Activated CD4-positive, CD25-positive, alpha-beta regulatory T cell (primary cell): ENCODE measurements at places on chromosomes 11 and 22.

DNA sequence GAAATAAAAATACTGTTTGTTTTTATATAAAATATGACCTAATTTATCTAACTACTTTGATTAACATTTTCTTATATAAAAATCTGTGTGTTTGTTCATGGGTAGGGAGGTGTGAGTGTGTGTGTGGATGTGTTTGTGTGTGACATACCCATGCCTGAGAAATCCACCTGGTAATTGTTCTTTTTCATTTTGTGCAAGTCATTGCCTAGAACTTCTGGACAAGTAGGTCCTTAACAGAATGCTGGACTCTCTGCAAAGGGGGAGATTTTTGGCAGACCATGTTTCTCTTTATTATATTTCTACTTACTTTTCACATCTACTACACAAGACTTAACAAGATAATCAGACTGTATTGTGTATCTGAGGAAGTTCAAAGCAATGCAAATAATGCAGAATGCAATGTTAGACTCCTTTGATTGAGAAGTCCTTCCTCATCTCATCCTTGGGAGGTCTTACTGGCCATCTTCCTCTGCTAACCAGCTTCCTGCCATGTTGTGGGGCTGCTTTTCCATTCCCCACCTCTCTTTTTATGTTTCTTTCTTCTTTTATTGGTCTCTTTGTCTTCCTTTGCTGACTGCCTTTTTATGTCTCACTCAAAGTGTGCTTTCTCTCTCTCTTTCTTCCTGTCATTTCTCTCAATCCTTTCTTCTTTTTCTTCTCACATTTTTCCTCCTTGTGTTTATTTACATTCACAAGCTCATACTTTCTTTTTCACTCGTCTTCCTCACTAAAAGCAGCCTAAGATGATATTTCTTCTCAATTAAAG lies 1017.0 kb upstream of the CNTN5 start:
- no peak for DNase-seq

DNA sequence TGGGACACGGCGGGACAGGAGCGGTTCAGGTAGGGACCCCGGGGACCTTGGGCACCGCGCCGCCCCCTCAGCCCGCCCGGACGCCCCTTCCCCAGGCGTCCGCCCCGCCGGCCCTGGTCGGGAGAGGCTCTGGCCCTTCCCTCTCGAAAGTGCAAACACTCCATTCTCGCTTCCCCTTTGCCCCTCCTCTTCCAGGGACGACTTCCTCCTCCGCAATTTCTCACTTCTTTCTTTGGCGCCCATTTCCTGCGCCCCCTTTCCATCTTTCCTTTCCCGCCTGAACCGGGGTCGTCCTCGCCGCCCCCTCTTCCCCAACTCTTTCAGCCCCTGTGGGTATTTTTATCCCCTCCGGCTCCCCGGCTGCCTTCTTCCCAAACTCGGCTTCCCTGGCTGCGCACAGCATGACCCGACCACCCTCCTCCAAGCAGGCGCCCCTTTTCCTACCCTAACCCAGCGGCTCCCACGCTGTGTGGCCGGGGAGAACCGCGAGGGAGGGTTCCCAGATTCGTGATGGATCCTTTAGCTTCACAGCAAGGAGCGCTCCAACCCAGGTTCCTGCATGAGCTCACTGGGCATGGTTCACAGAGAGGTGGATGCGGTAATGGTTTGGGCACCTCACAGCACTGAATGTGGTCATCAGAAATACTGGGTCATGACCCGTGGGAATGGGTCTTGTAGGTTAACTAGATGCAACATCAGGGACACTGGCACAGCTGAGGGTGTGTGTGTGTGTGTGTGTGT lies 689 bp downstream of the RAB39A start:
- no peak for DNase-seq

DNA sequence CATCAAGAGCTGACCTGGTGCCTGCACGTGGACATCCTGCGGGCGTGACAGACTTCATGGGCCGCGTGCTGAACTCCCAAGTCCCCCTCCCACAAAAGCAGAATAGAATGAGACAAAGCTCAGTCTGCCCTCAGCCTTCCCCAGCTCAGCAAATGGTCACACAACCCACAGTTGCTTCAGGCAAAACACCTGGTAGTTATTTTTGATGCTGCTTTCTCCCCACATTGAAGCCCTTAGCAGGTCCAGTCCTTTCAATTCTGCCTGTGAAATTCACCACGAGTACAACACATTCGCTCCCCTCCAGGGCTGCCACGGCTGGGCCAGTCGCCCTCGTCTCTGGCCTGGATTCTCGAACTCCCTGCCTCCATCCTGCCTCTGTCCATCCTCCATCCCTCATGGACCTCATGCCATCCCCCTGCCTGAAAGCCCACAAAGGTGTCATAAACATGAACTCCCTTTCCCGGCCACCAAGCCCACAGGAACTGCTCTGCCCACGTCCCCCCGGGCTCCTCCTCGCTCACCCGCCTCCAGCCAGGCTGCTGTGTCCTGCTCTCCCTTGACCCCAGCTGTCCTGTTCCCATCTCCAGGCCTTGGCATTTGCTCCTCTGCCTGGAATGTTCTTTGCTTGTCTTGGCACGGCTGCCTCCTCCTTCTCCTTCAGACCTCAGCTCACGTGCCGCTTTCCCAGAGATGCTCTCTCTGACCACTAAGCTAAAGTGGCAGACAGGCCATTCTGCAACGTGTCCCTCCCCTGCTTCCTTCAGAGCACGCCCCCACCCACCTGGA lies 42.1 kb downstream of the SCUBE1 start:
- no peak for DNase-seq

- no peak for DNase-seq
Observed at GRCh38 chr11:24609192-24610119, 112.6 kb downstream of the LUZP2 start.

GRCh38 chr22:38505541-38506117 lies 482 bp downstream of the DDX17 start:
- peak; percentile 45 for DNase-seq

- DNase-seq, result no peak
Observed at GRCh38 chr11:72807021-72807693, 7.1 kb upstream of the ATG16L2 start.

DNA sequence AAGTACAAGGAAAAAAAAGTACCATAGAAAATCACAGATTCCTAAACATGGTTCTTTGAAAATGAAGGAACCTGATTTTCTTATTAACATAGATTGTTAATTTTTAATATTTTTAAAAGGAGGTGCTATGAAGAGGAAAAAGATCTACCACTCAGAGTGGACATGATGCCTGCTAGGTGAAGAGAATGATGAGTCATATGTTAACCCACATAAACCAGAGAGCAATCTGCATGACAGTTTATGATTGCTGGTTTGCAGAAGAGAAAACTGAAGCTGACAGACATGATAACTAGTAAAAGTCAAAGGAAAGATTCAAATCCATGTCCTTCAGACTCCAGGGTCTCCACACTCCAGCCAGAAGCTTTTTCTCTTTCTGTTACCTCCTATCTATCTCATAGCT lies 1231.7 kb downstream of the LRRC4C start:
- DNase-seq, result no peak

DNA sequence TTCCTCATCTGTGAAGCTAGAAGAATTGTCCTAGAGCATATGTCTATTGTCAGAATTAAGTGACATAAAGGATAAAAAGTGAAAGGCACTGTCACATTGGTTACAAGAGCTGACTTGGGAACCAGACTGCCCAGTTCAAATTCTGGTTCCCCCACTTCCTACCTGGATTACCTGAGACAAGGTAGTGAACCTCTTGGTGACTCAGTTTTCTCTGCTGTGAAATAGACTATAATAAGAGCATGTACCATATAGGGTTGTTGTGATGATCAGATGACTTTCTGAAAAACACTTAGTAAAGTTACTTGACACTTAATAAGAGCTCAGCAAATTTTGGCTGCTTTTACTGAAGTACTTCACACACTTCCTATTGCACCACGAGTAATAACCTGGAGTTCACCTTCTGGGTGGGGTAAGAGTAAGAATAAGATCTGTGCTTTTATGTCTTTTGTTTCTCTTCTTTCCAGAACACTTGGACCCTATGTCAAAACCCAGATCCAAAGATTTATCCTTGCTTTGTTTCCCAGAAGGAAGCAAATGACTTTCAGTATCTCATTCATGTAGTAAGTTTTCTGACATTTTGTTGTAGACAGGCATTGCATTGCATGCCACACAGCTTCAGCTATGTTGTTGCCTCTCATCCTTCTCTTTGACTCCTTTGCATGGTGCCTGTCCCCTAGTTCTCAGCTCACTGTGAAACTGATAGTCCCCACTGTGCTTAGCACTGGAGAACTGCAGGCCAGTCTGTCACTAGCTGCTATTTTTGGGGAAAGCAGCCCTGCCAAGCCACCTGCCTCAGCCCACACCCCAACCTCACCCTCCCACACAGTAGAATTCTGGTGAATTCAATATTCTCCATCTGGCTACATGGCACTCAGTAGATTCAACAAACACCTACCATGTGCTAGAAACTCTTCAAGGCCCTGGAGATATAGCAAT lies 121.8 kb upstream of the POU2AF2 start:
- DNase-seq, result no peak

DNA sequence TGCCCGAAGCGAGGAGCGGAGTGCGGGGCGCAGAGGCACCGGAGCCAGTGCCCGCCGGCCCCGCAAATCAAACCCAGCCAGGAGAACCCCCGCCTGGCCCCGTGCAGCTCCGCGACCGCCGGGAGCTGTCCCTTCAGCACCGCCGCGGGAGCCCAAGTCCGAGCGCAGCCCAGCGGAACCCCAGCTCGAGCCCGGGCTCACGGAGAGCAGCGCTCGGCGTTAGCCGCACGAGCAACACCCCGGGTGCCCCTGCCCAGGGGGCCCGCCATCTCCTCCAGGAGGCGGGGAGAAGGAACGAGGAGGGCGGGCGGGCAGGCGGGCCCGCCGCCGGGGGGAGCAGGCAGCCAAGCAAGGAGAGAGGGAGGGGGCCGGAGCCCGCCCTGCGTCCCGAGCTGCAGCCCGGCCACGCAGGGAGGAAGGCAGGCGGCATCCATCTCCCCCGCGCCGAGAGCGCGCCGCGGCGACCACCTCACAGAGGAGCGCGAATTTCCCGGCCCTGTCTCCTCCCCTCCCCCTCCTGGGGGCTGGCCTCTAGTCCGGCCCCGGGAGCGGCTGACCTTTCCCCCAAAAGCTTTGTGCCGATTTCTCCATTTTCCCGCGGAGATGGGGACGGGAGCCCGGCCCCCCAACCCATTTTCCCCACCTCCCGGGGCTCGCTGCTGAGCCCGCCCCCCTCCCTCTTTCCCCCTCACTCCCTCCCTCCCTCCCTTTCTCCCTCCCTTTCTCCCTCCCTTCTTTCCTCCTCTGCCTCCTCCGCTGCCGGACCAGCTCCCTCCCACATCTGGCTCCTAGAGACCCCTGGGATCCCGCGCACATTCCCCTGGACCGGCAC lies 621 bp downstream of the KCNC1 start:
- DNase-seq, result no peak

DNA sequence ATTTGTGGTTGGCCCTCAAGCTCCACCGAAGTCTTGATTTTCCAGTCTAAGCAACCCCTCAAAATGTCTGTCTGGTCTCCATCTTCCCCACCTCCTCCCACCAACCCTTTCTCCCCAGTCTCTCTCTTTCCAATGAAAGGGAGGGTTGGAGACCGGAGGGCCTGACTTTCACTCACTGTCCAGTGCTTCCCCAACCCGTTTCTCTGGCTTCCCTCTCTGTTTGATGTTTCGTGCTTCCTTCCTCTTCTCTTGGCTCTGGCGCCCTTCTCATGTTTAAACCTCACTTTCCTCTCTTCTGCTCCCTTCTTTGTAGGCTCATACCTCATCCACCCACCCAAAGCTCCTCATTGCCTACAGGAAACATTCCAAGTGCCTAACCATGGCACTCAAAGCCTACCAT lies 11.1 kb upstream of the VPS37C start:
- DNase-seq, result no peak

DNA sequence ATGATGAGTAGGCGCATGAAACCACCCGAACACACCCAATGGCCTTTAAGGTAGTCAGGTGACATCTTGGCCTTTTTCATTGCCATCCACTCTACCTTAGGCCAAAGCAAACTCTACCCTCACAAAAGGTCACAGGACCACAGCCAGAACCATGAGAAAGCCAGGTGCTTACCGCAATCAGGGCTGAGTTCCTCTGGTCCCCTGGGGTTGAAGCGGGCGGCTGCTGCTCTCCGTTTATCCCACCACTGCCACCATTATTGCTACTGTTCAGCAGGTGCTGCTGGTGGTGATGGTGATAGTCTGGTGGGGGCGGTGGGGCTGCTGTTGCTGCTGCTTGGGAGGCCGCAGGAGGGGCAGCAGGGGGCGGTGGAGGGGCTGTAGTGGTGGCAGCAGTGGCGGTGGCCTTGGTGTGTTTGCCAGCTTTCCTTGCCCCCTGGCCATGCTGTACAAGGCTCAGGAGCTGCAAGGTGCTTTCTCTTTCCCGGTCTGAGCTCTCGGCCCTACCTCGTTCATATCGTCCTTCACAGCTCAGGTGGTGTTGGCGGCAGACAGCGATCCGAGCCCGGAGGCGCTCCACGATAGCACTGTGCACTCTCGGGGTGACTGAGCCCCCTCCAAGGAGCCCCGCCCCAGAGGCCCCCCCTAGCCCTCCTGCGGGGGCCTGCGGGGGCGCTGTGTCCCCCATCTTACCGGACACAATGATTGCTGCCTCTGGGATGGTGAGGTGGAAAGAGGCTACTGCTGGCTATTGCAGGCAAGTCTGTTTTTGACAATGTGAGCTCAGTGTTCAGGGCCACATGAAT lies 1.6 kb downstream of the MAML2 start:
- DNase-seq, result peak; percentile 52

GRCh38 chr11:6755303-6755952 lies 16.3 kb downstream of the OR2AG2 start:
- DNase-seq, result no peak

GRCh38 chr11:68040957-68041591 lies 2.2 kb downstream of the TCIRG1 start:
- DNase-seq, result no peak

GRCh38 chr11:39569789-39570188 lies 1889.7 kb downstream of the LRRC4C start:
- no peak for DNase-seq
